ENCODE measurements at places on chromosomes 12 and 14. TPM values are rescaled to one million over a fixed set of nuclear protein-coding genes. Genes with fewer than 3 reads are reported as not detected.

DNA sequence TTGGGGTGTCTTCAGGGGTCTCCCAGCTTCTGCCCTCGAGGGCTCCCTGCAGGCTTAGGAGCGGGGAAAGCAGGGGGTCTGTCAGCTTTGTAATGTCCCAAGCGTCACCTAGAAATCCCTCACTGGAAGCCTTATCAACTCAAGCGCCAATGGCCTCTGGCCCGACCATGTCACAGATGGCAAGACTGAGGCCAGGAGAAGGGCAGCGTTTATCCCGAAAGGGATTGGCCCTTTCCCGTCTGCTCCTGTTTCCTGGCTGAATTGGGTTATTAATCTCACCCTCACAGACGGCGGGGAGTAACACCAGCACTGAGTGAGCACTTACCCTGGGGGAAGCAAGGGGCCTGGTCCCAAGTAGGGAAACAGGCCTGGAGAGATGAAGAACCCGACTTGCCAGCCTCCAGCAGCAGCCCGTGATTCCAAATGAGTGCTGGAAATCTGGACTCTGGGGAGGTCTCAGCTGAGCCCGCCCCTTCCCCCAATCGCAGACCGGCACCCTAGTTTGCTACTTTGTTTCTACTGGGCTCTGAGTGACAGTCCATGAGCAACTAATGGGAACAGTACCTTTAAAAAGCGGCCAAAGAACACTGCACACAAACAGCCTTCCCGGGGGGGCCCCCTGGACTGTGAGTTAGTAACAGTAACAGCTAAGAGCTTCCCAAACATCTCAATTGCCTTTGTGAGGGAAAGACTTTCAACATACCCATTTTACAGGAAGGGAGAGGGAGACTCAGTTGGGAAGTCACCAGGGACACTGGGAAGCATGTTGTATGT is 2.1 kb upstream of the NCOR2 start:
- no peak for DNase-seq

- DNase-seq: no peak
Observed at GRCh38 chr12:46400406-46400805, 27.8 kb upstream of the SLC38A2 start.

DNA sequence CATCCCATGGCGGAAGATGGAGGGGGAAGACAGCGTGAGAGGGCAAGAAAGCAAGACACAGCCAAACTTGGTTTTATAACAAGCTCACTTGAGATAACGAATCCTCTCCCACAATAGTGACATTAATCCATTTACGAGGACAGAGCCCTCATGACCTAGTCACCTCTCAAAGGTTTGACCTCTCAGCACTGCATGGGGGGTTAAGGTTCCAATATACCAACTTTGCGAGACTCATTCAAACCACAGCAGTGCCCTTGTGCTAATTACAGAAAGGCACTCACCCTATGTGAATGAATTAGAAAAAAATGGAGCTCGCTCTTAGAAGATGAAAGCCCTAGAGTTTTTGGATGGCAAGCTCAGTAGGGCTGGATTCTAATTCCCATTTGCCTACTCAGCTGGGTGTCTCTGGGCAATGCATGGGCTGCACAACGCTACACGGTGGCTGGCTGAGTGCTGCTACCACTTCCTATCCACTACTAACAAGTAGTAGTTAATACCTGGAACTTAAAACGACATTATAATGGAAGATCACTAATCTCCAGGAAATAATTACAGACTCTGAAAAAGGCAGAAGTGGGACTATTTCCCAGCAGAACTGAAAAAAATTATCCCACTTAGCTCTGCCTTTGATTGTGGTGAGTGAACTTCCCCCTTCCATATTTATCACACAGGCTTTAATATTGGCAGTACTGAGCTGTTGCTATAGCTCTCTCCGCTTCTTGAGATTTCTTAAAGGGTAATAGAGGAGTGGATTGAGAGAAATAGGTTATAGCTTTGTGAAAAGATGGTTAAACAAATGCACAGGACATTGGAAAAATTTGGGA is 27.5 kb downstream of the TESPA1 start:
- DNase-seq: no peak

- DNase-seq: no peak
Observed at GRCh38 chr12:5433081-5433844, 1.4 kb downstream of the NTF3 start.

GPATCH2L gene
- total RNA-seq: 58.6 TPM

DNA sequence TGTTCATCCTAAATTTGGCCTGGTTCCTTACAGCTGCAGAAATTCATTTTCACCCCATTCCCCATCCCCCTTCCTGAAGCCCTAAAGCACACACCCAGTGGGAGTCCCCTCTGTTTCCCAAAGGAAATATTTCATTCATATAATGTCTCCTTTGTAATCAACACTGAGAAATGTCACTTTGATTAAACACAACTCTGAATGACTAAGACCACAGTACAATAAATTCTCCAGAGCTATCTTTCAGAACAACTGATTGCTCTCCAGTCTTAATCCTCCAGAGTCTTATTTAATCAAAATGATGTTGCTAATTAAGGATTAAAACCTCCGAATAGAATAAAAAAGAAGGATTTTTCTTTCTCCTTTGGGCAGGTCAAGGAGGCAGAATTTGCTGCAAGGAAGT is 6.4 kb downstream of the SLC15A5 start:
- no peak for DNase-seq
